ENCODE measurements at places on chromosomes 3 and 15.

DNA sequence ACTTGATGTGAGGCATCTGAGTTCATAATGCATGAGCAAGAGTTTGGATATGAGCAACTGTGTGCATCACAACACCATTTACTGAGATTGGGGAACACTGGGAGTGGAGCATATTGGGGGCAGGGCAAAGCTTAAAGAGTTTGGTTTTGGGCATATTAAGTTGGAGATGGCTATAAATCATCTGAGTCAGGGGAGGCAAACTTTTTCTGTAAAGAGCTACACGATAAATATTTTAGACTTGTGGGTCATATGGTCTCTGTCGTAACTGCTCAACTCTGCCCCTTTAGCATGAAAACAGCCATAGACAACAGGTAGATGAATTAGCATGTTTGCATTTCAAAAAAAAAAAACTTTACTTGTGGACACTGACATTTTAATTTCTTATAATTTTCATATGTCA is 20.0 kb downstream of the ENTPD3 start:
- no peak for DNase-seq

DNA sequence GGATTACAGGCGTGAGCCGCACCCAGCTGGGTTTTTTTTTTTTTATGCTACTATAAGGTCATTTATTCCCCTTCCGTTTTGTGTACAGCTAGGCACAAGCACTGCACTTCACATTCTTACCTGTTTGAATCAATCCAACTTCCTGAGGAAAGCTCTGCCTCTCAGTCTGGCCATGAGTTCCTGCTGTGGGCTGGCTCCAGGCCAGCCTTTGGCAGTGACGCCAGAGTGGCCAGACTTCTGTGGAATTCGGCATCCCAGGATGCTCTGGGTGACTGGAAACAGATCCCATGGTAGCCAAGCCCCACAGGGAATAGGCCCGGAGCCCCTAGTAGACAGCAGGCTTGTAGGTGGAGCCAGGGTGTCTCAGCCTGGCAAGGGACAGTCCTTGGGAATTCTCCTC is 21.5 kb upstream of the TIMP4 start:
- DNase-seq, result no peak

GRCh38 chr3:130850044-130850797 is 43.7 kb upstream of the ATP2C1 start:
- peak; percentile 94 for DNase-seq

DNA sequence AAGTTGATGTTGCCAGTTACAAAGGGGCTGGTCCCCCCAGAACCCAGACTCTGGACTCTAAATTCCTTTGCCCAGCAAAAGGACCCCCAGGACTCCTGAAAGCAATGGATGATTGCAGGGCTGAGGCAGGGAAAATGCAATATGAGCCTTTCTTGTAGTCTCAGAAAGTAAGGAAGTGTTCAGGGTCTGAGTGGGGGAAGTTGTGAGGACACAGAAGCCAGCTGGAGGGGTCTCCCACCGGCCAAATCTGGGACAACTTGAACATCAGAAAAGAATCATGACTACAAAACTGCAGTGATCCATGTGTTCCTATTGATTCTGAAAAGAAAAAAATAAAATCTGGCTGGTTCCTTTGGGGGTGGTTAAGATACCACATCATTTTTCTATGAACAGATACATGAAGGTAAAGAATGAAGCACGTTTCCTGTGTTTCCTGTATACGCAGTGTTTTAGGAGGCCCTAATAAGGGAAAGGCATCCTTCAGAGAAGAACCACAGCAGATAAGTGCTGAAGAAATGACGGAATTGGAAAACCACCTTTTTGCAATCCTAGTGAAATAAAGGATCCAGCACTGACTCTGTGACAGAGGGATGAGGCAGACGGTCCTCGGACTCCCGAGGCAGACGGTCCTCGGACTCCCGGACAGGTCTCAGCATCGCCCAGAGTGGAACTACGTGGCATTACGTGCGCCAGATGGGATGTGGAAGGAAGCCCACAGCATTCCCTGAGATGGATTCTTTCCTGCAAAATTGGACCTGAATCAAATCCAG is 22.2 kb upstream of the GRIP2 start:
- DNase-seq, result no peak

- no peak for DNase-seq
These were observed 853.4 kb downstream of the IGSF11 start for GRCh38 chr3:118181274-118181673.

DNA sequence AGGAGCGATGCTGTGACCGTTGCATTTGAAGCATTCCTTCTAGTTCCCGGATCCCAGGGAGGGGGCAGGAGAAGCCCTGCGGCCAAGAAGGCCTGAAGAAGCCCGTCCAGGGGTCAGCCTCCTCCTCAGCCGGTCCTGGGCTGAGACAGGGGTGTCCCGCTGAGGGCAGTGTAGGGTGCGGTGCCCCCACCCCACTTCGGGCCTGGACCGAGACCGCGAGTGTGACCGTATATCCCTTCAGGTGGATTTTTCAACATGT is 2.8 kb downstream of the OCA2 start:
- DNase-seq, result no peak

DNA sequence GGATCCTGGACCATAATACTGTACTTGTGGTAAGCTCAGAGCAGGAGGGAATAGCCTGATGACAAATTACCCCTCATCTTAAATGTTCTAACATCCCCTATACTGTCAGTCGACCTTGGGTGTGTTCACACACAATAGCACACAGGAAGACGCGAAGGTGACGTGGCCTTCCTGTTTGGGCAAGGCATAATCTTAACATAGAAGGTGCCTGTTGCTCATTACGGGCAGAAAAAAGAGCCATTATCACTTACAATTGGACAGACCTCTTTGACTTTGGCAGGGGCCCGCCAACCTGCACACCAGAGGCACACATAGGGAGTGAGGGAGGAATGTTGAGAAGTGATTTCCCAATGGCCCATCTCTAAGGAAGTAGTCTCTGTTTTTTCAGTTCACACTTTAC is 144.2 kb downstream of the ANO10 start:
- peak; percentile 53 for DNase-seq

GRCh38 chr3:167054926-167055325 is 325.2 kb downstream of the ZBBX start:
- DNase-seq, result no peak

DNA sequence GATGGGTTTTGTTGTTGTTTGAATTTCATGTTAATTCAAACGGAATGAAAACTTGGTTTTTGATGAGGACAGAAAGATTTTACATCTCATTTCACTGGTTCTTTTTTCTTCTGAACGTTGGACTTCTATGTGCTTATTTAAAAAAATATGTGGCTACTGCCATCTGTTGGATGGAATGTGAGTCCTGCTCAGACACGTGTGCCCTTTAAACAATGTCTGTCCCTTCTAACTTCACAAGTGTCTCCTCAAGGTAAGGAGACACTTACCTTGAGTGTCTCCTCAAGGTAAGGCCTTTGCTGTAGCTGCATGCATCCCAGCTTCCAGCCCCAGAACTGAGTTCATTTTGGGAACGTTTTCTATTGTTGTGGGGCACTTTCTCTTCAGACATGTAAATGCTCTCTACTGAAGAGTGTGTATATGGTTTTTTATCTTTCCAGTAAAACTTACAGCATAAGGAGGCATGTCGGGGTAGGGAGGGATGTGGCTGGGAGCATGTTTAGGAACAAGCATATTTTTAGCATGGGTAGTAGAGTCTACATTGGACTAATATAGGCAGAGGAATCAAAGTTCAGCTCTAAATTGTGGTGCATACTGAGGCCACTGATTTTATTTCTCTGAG is 63.1 kb upstream of the UBE3A start:
- peak; percentile 11 for DNase-seq

GRCh38 chr3:65170390-65171042 is 482.7 kb upstream of the ADAMTS9 start:
- DNase-seq, result no peak

DNA sequence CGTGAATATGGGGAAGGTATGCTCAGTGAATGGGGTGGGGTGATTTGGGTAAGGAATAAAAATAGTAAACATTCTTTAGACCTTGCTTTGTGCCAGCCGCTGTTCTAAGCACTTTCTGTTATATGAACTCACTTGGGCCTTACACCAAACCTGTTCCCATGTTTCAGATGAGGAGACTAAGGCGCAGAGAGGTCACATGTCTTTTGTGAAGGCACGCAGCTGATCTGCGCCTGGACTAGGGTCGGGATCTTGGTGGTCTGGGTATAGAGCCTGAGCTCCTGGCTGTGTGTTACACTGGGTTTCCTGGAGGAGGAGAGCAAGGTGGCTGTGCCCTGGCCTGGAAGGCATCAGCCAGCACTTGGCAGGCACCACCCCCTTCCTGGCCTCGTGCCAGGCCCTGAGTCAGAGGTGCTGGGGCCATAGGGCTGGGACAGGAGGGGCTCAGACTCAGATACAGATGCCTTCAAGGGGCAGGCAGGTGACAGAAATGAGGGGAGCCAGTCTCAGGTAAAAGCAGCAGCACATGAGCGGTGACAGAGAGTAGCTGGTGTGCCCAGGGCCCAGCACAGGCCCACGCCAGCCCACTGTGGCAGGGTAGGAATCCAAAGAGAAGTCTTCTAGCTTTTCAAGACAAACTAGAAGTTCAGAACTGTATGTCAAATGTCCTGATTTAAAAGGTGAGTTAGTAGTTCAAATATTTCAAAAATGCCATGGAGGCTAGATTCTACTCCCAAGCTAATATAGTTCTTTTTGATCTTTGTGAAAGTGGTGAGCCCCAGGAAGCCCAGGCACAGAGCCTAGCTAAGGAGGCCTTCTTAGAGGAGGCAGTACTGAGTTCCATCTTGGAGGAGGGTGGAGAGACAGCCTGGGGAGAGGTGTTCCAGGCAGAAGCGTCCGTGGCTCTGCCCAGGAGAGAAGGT is 83.1 kb downstream of the DNAJB8 start:
- no peak for DNase-seq

GRCh38 chr15:63186065-63186464 is 3.3 kb upstream of the RAB8B start:
- DNase-seq, result no peak

- no peak for DNase-seq
These were observed 39.8 kb upstream of the DUSP7 start for GRCh38 chr3:52095990-52096775.

- no peak for DNase-seq
These were observed 60.3 kb downstream of the MAP6D1 start for GRCh38 chr3:183764847-183765731.

GRCh38 chr15:67505675-67506572 is 15.0 kb upstream of the C15orf61 start:
- DNase-seq, result no peak

DNA sequence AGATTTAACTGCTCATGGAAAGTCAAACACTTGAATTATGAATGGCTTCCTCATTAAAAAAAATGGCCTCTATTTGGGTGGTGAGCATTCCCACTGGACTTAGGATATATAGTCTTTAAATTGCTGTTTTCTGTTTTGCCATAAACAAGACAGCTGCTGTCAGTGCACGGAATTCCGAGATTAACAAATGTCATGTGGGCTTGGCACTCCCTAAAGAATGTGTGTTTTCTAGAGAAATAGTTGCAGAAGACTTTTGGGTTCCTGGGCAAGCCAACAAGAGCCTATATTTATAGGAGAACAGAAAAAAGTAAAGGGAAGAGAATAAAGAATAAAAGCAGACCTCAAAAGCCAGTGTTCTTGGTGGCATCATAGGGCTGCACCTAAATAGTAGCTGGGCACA is 13.6 kb upstream of the TFG start:
- DNase-seq, result no peak

DNA sequence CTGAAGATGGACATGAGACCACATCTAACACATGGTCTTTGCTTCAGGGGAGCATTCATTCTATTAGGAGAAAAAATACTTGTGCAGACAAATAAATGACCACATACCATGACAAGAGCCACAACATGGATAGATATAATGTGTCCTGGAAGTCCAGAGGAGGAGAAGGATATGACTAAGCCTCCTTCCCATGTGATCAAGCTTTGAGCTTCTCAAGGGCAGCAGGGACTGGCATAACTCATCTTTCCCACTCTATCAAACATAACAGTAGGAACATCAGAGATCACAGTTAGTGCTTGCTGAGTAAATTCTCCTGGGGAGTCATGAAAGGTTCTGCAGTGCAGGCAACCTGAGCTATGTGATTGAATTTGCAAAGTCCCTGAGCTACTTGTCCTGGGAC is 86.0 kb upstream of the LPP start:
- DNase-seq, result no peak

DNA sequence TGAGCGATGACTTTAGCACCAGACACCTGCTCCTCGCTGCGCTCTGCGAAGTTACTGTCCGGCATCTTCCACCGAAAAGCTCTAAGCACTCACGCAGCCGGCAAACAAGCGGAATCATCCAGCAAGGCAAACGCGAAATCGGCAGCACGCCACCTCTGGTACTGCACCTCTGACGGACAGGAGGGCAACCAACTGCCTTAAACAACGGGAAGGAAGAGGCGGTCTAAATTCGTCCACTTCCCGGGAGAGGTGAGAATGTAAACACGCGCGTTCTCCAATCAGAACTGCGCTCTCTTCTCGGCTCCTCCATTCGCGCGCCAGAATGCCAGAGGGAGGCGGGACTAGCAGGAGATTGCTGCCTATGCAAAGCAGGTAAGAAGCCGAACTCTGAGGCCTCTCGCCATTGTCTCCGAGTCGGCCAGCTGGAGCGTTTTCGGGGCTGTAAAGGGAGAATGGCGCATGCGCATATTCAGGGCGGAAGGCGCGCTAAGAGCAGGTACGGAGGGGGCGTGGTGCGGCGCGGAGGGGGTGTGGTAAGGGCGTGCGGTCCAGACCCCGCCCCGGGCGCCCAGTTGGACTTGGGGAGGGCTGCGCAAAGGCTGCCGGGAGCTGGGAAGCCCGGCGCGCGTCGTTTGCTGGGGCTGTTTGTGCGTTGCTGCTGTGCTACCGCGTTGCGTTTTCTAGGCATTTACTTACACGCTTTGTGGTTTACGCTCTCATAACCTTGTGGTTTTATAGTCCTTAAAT is at the start of the genes BTD and HACL1:
TSS of gene BTD (plus strand) at position 347 of the 747 bp plus-strand sequence. CDS start 33,695 bp downstream, outside the sequence.
TSS of gene HACL1 (minus strand) at position 171 of the 747 bp plus-strand sequence. CDS start at position 65, 106 bp downstream.
- DNase-seq, result peak; percentile 99

- no peak for DNase-seq
These were observed 117.7 kb upstream of the GOLGA6L6 start for GRCh38 chr15:20659265-20659664.

GRCh38 chr3:133956353-133956752 is 60.7 kb upstream of the RAB6B start:
- no peak for DNase-seq

GRCh38 chr3:192273001-192273696 is 454.2 kb downstream of the FGF12 start:
- no peak for DNase-seq

DNA sequence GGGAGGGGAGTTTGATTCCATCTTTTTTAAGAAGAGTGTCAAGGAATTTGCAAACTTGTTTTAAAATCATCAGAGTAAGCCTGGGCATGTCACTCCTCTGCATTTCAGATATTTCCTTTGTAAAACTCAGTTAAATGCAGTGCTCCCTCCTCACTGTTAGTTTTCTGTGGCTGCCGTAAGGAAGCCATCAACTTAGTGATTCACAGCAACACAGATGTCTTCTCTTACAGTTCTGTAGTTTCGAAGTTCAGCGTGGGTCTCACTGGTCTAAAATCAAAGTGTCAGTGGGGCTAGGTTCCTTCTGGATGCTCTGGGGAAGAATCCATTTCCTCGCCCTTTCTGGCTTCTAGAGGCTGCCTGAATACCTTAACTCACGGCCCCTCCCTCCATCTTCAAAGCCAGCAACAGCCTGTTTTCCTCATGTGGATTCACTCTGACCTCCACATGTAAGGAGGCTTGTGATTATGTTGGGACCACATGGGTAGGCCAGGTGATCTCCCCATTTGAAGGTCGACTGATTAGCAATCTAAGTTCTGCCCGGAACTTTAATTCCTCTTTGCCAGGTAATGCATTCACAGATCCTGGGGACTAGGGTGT is 12.4 kb downstream of the ISG20 start:
- no peak for DNase-seq

Measured in activated CD4-positive, alpha-beta T cell treated with anti-CD3 and anti-CD28 coated beads, Interleukin-2, Interleukin-4, amounts not matched to agents 100 ng/mL and 50 ng/mL, durations not matched to agents 16 hours and 8 hours (primary cell).